ENCODE measurements at places on chromosomes 2 and 18.
A peak's percentile ranks its signal among the peaks of the same experiment; 100 is the strongest.

- DNase-seq = no peak
These were observed 1.3 kb downstream of the DCDC2C start for GRCh38 chr2:3704692-3705091.

DNA sequence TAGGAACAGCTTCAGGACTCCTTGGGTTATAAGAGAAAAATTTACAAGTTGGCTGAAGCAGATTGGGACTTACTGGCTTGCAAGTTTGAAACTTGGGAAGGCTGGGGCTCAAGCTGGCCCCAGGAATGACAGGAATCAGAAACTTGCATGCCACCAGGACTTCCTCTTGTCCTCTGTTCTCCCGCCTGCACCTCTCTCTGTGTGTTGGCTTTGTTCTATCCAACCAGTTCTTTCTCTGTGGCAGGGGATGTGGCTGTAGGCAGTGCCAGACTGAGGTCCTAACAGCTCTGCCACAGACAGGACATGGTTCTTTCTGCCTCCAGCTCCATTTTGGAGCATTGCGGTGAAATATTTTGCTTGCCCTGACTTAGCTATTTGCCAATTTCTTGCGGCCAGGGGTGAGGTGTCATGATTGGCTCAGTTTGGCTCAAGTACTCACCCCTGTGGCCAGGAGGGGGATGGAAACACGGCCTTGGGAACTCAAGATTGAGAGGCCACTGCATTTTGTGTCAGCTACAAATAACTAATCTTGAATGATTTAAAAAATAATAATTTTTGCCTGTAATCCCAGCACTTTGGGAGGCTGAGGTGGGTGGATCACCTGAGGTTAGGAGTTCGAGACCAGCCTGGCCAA lies 48.9 kb downstream of the MEP1B start:
- DNase-seq = no peak

DNA sequence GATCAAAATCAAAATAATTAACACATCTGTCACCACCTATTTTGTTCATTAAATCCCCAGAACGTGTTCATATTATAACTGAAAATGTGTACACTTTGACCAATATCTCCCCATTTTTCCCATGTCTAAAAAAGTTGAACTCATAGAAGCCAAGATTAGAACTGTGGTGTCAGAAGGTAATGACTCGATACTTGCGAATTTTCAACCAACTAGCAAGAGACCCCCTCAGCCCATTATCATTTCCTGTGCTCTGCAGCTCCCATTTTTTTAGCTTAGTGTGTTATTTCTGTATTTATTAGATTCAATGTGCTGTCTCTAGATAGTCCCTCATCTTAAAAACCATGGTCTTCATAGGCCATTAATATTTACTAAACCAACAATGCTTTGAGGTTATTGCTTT lies 248.7 kb upstream of the PIK3C3 start:
- DNase-seq = no peak

- DNase-seq = no peak
These were observed 63.0 kb upstream of the MSH2 start for GRCh38 chr2:47339745-47340541.

GRCh38 chr2:191980483-191980882 lies 133.6 kb upstream of the CAVIN2 start:
- no peak for DNase-seq

DNA sequence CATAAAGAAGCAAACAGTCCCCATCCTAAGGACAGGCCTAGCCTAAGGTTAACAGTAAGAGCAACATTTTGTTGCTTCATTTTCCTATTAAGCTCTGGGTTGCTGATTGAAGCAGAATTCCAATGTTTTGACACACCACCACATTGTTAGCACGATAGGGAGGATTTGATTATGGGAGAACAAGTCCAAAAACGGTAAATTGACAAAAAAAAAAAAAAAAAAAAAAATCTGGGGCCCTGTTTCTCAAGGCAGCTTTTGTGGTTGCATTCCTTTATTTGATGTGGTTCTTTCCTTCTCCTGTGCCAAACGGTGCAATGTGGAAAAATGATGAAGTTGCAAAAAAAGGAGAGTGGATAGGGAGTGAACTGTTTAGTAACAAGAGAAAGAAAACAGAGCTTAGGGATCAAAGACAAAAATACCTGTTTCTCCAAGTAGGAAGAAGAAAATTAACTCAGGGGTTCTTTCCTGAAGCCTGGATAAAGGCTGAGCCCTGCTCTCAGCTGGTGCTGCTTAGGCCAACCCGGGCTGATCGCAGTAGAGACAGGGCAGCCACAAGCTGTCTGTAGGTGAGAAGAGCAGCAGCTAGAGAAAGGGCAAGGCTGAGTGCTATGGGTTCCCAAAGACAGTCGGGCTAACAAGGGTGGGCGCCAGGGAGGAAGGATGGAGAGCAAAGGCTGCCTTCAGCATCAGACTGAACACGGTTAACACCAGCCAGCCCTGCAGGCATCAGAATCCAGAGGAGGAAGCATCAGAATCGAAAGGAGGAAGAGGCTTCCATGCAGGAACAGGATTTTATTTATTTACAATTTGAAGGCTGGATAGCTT lies 167.8 kb upstream of the FOSL2 start:
- DNase-seq = no peak

DNA sequence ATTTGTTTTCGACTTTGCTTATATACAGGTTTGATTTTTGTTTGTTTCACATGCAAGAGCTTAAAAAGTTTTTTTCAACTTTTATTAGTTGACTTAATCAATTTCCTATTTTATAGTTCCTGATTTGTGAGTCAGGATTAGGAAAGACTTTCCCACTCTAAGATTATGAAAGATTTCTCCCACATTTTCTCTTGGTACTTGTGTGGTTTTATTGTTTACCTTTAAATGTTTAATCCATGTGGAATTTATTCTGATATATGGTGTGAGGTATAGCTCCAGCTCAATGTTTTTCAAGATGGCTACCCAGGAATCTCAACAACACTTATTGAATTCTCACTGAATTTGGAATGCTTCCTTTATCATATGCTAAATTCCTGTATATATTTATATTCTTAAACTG lies 117.8 kb upstream of the LGALSL start:
- DNase-seq = no peak

DNA sequence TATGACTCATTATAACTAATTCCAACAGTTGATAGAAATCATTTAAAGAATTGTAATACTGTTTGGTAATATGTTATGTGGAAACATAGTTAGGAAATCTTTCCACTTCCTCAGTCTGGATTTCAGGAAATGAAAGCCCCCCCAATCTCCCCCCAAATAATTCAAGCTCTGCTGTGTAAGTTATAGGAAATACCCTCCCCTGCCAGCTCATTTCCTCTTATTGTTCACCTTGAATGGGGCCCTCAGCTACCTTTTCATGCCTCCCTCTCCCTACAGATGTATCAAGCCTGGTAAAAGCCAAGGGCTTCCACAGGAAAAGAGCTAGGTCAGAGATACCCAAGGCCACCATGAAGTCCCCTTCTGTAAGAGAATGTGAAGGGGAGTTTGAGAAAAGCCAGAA lies 155.5 kb downstream of the CNTNAP5 start:
- no peak for DNase-seq

DNA sequence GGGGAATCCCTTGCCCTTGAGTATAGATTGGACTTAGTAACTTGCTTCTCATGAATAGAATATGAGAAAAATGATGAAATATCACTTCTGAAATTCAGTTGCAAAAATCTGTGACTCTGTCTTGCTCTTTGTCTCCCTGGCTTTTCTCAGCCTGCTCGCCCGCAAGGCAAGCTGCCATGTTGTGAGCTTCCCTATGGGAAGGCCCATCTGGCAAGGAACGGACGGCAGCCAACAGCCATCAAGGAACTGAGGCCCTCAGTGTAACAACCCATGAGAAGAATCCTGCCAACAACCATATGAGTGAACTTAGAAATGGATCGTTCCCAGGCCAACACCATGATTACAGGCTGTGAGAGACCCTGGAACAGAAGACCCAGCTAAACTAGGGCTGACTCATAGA lies 58.4 kb upstream of the PGAP1 start:
- DNase-seq = peak; percentile 85

DNA sequence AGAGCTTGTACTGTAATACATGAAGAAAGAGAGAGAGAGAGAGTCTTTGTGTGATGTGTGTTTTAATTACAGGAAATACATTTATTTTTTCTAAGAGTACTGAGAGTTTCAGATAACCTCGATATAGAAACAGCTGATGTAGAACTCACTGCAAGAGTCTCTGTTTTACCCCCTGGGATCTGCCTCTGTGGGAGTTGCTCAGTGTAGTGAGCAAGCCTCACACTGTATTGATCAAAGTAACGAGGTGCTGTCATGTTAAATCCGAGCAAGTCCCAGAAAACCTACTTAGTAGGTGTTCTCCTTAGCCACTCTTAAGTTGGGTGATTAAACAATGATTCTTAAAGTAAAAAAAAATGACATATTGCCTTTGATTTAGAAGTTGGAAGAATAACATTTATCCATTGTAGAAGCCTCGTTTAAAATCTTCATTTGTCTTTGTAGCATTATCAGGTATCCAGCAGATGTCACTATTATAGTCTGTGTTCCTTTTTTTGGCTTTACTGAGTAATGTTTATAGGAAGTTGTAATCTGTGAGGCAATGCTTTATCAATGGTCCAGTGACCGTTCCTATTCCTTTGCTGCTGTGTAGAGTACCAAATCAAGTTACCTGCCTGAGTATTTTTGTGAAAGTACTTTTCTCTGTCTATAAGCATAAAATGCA lies 219.0 kb downstream of the MYO3B start:
- DNase-seq = no peak

GRCh38 chr18:37042381-37042780 lies 213.5 kb downstream of the KIAA1328 start:
- DNase-seq = no peak

DNA sequence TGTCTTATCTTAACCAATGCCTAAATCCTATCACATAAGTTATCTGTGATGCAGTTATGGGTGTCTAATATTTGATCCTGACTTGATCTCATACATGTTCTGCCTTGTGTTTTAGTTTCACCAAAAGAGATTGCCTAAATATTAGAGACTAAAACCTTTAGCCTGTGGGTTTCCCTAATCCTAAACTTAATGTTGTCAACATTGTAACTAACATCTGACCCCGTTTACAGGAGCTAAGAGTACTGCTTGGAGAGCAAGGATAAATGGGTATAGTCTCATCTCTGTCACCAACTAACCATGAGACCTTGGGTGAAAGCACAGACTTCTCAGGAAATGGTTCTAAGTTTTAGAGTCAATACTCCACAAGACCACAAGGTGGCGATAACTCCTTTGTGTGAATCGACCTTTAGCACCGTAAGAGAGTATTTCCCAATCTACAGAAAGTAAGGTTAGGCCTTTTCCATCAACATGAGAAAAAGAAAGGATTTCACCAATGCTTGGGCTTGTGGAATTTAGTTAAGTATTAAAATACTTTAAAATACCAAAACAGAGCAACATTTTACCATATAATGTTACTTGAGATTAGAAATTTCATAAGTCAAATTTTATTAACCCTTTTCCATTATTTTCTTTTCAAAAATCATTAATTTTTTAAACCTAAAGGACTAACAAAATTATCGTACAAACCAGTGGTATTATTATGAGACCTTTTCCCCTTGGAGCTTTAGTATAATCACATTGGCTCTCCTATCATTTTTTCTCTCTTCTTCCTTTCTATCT lies 60.5 kb downstream of the G6PC2 start:
- peak; percentile 59 for DNase-seq

DNA sequence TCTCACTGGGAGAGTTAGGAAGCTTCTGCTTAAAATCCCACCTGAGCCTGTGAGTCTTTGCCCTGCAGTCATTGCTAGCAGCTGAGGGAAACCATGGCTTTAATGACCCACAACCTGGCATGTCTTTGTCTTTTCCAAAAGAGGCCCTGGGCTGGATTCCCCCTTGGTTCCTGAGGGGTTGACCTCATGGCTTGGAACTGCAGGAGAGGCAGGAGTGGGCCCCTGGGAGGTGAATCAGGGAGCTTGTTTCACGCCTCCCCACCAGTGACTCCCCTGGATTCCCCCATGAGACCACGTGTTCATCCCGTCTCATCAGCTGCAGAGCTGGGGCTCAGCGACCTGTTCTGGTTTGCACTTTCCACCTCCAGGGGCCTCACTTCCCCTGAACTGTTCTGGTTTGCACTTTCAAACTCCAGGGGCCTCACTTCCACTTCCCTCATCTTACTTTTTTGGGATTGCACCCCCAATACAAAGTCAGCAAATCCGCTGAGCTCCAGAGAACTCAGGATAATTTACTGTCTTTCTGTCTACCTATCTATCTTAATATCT lies 58.5 kb upstream of the TMEM18 start:
- DNase-seq = no peak

GRCh38 chr2:177611310-177611886 lies 218.8 kb downstream of the AGPS start:
- DNase-seq = peak; percentile 73

All from cerebellar cortex (tissue), 1 donor.